ENCODE measurements at places on chromosomes 13 and 19. TPM values are rescaled to one million over a fixed set of nuclear protein-coding genes. Genes with fewer than 3 reads are reported as not detected.

- no peak for DNase-seq
Measured at GRCh38 chr19:1300744-1301490, 15.2 kb downstream of the EFNA2 start.

DNA sequence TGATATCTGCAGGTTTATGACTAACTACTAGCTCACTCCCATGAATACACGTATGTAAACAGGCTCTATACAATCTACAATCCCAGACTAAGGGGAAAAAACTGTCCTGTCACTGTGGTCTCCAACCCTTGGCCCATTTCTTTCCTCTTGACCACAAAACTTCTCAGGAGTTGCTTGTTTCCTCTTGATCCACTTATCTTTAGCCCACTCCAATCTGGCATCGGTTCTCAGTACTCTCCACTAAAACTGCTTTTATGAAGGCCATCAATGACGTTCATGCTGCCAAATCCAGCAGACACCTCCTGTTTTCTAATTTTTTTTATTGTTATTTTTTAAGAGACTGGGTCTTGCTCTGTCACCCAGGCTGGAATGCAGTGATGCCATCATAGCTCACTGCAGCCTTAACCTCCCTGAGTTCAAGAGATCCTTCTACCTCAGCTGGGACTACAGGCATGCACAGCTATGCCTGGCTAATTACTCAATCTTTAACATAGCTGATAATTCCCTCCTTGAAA lies 31.9 kb upstream of the USPL1 start:
- no peak for DNase-seq

GRCh38 chr19:38373907-38374331 lies 452 bp upstream of the PSMD8 start:
- DNase-seq = no peak

DNA sequence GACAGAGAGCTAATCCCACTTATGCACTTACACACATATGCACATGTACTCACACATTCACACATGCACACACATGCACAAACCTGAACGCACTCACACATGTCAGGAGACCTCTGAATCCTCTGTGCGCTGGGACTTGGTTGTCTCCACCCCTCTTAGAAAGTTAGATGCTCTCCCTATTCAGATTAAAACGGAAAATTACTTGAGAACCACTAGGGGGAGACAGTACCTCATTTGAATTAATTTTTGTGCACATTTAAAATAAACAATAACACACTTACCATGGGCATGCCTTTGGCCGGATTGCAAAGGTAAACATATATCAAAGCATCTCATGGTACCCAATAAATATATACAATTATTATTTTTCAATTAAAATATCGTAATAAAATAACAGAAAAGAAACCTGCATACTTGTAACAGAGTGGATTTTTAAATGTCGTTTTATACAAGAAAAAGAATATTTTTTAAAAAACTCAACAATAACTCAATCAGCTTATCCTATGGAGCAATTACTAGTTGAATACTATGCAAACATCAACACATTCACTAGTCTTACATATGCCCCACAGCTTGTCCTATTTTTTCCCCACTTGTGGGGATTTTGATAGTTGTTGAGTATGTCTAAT lies 9.5 kb upstream of the LILRB4 start:
- no peak for DNase-seq

The AP1M2 gene
- total RNA-seq = 81.4 TPM

GRCh38 chr13:99894105-99894839 lies 77.3 kb downstream of the ZIC5 start:
- DNase-seq = no peak

DNA sequence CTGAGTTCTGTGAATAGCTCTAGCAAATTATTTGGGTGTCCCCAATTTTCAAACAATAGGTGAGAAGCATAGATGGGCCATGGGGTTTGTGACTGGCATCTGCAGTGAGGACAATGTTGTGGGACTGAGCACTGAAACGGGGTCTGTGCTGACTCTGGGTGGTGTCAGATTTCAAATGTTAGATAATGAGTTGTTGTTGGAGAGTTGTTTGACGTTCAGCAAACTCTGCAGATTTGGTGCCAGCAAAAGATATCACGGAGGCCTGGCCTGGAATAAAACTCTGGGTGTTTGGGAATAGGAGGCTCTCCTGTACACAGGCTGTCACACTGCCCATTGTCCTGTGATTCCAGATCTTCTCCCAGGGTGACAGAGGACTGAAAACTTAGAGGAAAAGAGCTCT lies 2.9 kb downstream of the ZNF90 start:
- DNase-seq = no peak

- no peak for DNase-seq
Measured at GRCh38 chr19:7570761-7571160, 24.9 kb upstream of the CAMSAP3 start.

- DNase-seq = peak; percentile 71
Measured at GRCh38 chr19:35268536-35269437, at the start of gene USF2. TSS of gene USF2 (plus strand) at chr19:35268962. CDS start at chr19:35269102, 140 bp downstream.

The SMIM44 gene
- total RNA-seq = not detected

The ATP4A gene
- total RNA-seq = not detected

The MAG gene
- total RNA-seq = not detected

DNA sequence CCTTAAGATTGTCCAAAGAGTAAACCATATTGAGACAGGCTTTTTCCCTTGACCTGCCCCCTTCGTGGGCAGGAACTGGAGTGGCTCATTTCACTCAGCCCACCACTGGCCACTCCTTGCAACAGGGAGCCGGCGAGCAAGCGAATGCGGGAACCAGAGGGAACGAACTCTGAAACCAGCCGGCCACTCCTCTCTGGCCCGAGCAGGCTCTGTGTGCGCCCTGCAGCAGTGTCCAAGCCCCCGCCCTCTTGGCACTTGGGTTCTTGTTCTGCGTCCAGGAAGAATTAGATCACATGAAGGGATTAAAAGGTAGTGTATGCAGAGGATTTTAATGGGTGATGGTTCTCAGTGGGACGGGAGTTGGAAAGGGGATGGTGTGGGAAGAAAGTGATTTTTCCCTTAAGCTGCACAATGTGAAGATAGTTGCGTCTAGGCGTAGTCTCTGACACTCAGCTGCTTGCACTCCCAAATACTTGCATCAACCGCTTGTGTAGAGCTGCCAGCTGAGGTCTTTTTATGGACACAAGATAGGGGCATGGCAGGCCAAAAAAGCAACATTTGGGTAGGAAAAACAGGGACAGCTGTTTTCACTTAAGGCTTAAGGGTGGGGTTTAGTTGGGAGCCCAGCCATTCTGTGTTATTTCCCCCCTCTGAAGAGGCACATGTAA lies 1209.7 kb upstream of the PCDH20 start:
- DNase-seq = no peak

DNA sequence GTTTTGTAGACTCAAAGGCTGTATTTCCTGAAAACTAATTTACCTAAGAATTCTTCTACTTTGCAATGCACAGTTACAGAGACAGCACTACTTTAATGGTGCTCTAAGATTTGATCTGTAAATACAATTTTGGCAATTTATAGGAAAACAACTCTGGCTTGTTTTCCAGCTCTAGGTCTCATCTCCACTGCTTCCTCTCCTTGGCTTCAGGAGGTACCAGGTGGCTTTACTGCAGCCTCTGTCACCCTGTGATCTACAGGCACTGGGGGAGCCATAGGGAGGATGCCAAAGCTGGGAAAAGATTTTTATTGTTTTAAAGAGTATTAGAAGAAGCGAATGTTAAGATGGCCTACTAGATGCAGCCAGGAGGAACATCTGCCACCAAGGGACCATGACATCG lies 1563.6 kb downstream of the OLFM4 start:
- no peak for DNase-seq

- no peak for DNase-seq
Measured at GRCh38 chr13:29810145-29810742, 40.2 kb downstream of the UBL3 start.

The FUT2 gene
- 35.4 TPM for total RNA-seq

DNA sequence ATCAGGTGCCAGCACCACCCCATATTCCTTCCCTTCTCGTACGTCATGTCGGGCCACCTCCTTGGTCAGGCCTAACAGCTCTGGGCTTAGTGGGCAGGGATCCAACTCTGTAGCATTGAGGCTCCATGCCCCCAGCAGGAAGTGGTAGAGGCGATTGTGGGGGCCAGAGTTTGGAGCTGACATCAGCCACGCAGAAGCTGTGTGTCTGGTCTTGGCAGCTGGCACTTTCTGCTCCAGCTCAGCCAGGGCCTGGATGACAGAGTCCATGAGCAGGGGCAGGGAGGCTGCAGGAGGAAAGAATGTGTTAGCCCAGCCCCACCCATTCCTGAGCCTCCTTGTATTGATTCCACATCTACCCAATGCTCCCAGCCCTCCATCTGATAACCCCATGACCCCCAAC lies 3.0 kb downstream of the PGLYRP2 start:
- no peak for DNase-seq

The ZNF284 gene
- 2.0 TPM for total RNA-seq

DNA sequence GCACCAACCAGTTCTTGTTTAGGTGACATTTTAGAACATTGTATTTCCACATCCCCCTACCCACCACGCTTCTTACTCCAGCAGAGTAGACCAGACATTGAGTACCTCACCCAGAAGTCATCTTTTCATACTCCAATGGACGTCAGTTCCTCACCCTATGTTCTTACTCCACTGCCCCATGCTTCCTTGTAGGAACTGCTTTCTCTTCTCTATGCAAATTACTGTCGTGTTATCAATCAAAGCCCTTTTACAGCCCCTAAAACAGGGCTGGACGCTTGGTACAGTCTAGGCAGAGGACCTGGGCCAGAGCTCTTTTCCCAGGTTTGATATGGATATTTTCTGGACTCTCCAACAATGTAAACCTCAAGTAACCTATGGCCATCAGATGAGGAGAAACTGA lies 58.2 kb downstream of the USP12 start:
- DNase-seq = no peak

The CPAMD8 gene
- total RNA-seq = 51.8 TPM

The ZNF723 gene
- total RNA-seq = not detected

The ZNF230 gene
- total RNA-seq = 8.8 TPM

The TMEM221 gene
- total RNA-seq = 0.31 TPM

- DNase-seq = no peak
Measured at GRCh38 chr19:54616821-54617560, 13.3 kb upstream of the LILRB1 start.

The PPM1N gene
- total RNA-seq = 1.4 TPM

The FOXA3 gene
- not detected for total RNA-seq

- DNase-seq = no peak
Measured at GRCh38 chr19:2150794-2151338, 500 bp downstream of the AP3D1 start.

- no peak for DNase-seq
Measured at GRCh38 chr19:57267291-57267690, 13.0 kb upstream of the ZNF460 start.

- no peak for DNase-seq
Measured at GRCh38 chr19:53552001-53552721, 14.2 kb downstream of the ZNF331 start.

DNA sequence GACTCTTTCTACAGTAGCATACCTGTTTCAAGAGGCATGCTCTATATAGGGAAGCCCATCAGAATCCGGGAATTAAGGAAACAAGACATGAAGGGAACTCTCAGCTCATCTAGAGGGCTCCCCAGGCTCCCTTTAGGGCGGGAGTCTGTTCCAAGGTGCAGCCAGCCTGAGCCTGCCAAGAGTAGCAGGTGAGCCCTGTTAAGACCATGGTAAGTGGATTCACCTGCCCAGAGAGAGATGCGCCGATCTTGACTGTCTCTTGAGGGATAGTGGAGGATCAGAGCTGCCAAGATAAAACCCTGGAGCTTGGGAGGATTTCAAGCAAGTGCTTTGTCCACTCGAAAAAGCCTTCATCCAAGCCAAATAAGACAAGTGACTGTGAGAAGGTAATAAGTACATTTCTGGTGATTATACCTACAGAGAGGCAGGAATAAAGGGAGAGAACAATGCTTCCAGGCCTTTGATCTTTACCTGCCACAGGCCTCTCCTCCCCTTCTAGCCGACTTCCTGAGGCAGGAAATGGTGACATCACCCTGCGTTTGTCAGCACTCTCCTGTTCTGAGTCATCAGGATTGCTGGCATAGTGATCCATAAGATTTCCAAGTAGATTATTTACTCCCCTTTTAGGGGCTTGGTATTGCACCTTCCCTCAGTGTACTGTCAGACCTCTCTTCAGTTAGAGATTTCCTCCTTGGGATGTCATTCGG lies 31.5 kb downstream of the KLF5 start:
- DNase-seq = no peak

DNA sequence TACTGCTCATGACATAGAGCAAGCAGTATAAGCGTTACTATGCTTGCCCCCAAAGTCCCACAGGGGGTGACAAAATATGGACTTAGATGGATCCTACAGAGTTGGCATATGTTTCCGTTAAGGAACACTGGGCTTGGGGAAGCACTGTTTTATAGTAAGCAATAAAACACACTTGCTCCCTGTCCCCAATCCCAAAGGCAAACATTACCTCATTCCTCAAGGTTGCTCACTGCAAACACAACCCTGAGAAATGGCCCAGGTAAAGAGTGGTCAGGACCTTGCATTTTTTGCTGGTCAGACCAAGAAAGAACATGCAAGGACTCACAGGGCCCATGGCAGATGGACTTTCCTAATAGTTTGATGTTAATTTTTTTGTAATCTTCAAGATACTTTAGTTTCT lies 32.3 kb downstream of the UGGT2 start:
- no peak for DNase-seq

- DNase-seq = no peak
Measured at GRCh38 chr19:2333027-2333806, 4.7 kb downstream of the SPPL2B start.

The PLIN5 gene
- total RNA-seq = 30.3 TPM

GRCh38 chr13:93305886-93306285 lies 79.3 kb downstream of the GPC6 start:
- DNase-seq = no peak

DNA sequence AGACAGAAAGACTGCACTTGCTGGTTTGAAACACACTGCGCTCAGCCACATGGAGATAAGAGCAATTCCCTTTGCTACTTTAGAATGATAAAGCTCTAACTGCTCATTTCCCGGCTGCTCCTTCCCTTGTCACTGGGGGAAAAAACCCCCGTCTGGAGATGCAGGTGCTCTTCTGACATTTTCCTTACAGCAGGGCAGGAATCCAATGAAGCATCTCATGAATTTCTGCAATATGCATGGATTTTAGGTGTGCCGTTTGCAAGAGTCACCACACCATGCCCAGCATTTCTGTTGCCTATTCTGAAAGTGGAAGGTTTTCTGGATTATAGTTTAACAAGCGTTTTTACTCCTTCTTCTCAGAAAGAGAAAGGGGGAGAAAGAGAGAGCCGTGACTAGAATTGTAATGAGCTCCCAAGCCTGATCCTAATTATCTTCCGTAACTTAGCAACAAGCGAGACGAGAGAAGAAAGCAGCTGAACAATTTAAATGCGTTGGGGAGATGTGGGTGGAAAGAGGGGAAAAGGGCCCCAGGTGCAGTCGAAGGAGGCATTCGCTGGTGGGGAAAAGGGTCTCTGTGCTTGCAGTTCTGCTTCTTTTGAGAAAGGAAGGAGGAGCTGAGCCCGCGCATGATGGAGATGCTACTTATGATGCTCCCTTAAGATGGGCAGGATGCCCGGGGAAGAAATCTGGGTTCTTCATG lies 76.6 kb upstream of the SPATA13 start:
- DNase-seq = no peak

DNA sequence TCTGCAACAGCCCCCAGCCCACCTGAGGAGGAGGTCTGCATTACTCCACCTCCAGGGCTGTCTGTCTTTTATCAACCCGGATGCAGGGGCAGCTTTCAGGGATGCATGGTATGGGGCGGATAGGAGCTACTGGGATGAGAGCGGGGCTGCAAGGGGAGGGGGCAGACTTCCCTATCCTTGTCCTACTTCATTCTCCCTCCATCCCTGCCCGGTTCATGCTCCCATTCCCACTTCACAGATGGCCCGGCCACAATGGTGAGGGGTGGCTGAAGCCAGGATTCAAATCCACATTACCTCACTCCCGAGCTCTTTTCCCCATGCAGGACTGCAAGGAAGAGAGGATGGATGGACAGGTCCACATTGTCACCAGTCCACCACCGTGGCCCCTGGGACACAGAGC lies 40.5 kb upstream of the VSTM2B start:
- DNase-seq = peak; percentile 26
